ENCODE measurements at places on chromosomes 3 and 15.
A peak's percentile ranks its signal among the peaks of the same experiment; 100 is the strongest.

DNA sequence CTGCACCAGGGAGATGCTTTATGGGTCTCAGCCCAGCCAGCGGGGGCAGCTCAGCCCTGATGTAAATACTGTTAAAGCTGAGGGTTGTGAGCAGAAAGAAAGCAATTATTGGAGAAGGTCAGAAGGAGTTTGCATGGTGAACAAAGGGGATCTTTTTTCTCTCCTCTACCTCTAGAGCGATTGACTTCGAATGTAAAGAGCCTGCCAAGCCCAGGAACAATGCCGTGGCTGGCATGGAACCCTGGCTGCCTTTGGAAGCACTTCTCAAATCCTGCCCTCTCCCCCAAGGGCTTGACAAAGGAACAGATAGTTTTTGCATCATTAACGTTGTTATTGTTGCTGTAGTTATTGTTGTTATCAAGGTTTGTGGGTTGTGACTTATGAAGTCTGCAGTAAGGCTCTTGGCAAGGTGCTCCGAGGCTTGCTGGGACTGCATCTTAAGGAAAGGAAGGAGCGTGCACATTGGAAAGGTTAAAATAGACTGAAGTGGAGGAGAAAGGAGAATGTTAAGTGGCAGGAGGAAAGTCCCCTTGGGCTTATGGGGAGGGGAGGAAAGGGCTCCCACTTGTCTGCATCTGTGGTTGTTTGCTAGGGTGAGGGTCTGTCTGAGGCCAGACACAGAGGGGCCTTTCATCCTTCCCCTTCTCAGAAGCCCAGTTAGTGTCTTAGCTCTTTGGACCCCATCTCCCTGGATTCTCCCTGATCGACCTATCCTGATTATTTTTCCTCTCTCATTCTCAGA, 16.7 kb downstream of the PDIA5 start:
- DNase-seq = no peak

- DNase-seq = no peak
These were observed 25.8 kb downstream of the CYFIP1 start for GRCh38 chr15:22954326-22954725.

GRCh38 chr3:112627919-112628466, 12.9 kb downstream of the CCDC80 start:
- DNase-seq = no peak

DNA sequence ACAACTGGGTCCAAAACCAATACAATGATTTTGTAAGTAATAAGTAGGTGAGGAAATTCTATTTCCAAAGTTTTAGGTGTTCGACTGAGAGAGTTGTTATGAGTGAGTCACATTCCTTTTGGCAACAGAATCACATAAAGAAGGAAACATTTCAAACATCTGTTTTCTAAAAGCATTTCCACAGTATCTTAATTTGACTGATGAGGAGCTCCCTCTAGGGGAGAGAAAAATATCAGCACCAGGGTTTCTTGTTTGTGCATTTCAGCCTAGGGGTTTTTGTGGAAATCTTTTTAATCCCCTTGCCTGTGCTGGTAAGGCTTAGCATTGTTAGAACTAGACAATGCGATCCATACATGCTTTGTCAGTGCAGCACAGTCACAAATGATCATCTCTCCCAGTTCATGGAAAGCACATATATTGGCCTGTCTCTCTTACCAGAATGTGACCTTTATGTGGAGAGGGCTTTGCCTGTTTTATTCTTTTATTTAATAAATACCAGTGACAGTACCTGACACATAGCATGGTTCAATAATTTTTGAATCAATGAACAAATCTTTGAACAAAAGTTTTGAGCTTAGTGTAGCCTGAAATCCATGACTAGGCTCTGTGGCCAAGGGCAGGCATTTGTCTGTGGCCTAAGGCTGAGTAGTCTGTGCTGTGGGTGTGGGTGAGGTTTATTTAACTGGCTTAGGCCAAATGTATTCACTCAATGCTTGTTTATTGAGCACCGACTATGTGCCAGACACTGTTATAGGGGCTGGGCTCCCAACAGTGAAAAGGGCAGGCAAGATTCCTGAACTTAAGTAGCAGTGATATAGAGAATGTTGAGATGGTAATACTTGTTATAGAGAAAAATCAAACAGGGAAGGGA, 21.1 kb upstream of the IQCF6 start:
- DNase-seq = peak; percentile 67

DNA sequence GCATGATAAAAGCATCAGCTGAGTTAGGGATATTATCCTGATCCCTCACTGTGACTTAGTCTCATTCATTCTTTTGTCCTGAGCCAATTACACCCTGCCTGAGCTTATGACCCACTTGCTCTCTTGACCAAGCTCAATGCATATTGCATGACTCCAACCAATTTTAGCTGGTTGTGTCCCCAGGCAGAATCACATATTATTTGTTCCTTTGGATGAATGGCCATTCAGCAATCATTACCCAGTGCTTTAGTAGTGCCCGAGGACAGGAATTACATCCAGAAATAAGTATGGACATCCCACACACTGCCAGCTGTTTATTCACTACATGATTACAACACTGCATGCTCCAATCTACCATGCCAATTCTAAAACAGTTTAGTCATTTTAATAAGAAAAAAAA, 322.5 kb downstream of the ZBBX start:
- DNase-seq = no peak

GRCh38 chr15:39695793-39696192, 86.8 kb downstream of the FSIP1 start:
- no peak for DNase-seq

- no peak for DNase-seq
These were observed 40.5 kb downstream of the PTPRG start for GRCh38 chr3:61601831-61602230.

- no peak for DNase-seq
These were observed 209.9 kb downstream of the OCA2 start for GRCh38 chr15:27889258-27889657.

DNA sequence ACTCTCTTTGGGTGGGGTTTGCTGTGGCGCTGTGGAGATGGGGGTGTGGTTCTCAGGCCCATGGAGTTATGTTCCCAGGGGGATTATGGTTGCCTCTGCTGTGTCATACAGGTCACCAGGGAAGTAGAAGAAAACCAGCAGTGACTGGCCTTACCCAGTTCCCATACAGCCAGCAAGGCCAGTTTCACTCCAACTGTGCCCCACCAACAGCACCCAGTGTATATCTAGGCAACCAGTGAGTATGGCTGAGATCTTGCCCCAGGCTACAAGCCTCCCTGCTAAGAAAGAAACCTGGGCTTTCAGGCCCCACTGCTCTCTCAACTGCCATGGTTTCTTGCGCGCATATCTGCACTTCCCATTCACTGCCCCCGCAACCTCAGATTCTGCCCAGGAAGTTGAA, 31.4 kb upstream of the RARB start:
- no peak for DNase-seq
